ENCODE measurements at places on chromosomes 4 and X.

DNA sequence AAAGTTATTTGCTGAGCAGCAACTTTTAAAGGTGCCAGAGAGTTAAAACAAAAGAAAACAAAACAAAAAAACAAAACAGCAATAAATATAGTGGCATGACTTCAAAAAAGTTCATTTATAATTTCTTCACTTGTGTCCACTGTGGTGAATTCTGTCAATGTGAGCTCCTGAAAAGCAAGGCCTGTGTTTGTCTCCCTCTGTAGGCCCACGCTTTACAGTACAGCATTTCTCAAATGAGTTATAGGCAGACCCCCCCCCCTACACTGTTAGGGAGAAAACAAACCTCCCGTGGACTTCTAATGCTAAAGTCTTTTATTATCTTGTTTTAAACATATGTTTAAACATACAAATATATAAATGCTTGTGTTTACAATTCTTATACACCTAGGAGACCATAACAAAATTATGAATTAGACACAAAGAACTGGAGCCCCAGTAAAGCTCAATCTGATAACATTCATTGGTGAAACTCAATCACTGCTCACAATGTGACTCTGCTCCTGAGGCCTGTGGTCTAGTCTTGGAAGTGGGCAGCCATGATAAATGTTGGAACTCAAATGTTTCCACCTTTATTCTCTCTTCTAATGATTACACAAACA lies 47.0 kb upstream of the SCOC start:
- peak; percentile 15 for DNase-seq

GRCh38 chr4:104519588-104519987 lies 24.9 kb upstream of the CXXC4 start:
- no peak for DNase-seq

GRCh38 chr4:11632483-11632882 lies 203.8 kb upstream of the HS3ST1 start:
- DNase-seq: no peak

DNA sequence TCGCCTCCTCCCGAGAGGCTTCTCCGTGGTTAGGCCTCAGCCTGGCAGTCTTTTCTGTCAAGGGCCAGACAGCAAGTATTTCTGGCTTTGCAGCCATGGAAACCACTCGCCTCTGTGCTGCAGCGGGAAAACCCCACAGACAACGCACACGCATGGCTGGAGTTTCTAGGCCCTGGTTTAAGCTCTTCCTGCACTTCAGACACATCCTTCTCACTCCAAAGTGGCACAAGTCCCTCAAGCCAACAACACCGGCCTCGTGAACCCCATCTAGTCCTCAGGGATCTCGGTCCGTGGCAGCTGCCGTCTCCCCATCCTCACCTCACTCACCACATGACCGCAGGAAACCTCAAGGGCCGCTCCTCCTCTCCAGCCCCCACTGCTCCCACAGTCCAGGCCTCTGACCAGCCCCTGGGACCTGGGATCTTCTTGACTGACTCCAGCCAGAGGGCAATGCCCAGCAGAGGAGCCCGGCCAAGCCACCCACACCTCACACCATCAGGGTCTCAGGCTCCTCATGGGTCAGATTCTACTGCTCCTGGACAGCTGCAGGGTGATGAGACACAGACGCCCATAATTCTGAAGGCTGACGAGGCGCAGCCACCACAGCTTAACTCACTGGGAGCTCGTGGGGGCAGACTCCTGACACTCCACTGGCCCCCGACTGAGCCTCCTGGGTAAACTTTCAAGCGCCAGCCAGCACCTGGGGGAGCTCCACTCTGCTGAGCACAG lies 21.7 kb downstream of the LETM1 start:
- DNase-seq: no peak

GRCh38 chrX:46791927-46792809 lies 33.2 kb upstream of the SLC9A7 start:
- peak; percentile 29 for DNase-seq

DNA sequence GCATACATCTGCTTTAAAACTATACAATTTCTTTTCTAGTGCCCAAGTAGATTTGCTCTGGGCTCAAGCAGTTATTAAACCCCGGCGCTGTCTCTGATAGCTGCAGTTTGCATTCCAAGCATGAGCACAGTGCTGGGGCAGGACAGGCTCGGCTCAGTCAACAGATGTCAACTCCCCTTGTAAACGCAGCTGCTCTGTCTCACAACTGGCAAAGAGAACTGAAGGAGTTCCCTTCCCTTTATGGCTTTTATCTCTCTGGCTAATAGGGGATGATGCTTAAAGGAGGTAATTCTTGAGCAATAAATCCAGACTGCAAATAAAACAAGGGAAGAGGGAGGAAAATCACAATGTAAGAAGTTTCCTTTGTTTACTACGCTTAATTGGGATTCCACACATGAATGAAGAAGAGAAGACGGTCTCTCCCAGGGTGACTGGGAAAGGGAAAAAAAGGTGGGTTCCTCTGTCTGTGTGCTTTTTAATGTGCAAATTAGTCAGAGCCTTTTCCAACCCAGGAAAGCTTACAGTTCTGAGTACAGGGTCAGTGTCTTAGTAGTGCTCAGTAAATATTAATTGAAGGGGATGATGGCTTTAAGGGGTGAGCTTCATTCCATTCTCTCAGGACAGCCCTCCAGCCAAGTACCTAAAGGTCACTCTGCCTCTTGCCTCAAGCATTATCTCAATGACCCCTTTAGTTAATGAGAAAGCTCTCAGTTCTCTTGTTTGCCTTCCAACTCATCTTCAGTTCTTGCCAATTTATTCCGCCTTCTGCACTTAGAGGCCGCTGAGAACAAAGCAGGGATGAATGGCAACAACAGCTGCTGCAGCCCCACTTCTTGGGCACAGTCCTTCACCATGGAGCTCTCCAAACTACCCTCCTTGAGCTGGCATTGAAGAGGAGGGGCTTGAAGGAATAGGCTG lies 155.7 kb upstream of the JADE1 start:
- no peak for DNase-seq

- no peak for DNase-seq
Observed at GRCh38 chr4:54169176-54169575, 59.9 kb upstream of the PDGFRA start.

- no peak for DNase-seq
Observed at GRCh38 chr4:2833671-2834000, 10.0 kb upstream of the ADD1 start.

DNA sequence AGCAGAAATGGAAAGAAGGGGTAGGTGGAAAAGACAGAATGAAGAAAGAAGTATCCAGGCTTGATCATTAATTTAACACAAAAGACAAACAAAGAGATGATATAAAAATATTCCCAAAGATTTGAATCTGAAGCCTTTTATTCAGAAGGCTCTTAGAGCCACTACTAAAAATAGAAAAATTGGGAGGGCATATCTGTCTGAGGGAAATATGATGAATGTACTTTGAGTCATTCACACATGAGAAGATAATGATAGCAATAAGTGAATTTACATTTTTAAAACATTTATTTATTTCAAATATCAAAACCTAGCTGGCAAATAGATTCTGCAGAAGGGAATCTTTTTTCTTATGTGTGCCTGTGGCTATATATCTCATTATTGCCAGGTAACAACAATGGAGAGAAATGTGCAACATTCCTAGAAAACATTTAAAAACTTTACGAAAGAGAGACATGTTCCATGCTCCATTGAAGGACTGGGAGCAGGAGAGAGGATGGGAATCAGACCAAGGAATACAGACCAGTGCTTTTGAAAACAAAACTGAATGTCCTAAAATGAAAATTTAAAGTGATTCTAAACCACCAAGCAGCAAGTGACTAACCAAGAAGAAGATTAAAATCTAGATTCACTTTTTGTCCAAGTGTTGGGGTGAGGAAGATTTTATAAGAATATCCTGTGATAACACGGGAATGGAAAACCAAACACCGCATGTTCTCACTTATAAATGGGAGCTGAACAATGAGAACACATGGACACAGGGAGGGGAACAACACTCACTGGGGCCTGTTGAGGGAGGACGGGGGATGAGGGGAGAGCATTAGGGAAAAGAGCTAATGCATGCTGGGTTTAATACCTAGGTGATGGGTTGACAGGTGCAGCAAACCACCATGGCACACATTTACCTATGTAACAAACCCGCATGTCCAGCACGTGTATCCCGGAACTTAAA lies 41.2 kb downstream of the ANXA5 start:
- no peak for DNase-seq

GRCh38 chrX:38151441-38151840 lies 69.2 kb downstream of the SRPX start:
- DNase-seq: no peak

DNA sequence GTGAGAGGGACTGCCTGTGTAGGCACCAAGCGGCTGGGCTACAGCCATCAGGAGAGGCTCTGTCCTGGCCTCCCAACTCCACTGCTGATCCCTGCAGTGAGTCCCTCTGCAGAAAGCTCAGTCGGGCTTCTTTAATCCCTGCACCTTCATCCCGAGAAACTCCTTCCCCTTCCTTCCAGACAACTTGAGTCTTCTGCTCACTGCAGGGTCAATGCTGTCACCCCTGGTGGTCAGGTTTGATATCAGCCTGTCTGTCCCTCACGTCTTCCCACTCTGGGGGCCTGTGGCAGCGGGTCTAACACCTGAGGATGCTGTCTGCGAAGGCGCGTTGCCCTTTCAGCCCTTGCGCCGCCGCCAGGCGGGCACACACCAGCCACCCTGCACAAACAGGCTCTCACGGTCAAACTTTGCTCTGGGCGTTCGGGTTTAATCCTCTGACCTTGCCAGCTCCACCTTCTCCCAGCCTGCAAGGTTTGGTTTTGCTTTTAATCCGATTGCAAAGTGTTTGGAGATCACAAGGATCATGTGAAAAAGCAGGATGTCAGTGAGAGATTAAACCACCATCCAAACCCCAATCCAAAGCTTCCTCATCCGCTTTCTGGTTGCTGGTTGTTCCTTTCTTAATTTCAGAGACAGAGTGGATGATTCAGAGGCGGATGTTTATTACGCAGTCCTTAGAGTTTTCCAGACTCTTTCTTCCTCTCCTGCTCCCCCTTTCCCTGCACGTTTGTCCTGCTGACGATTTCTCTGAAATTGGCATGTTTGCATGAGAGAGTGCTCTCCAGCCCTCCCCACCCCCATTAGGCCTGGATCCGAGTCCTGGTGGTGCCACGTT lies 74.8 kb upstream of the SLC34A2 start:
- no peak for DNase-seq

- DNase-seq: no peak
Observed at GRCh38 chrX:12042615-12043014, 95.7 kb upstream of the FRMPD4 start.

DNA sequence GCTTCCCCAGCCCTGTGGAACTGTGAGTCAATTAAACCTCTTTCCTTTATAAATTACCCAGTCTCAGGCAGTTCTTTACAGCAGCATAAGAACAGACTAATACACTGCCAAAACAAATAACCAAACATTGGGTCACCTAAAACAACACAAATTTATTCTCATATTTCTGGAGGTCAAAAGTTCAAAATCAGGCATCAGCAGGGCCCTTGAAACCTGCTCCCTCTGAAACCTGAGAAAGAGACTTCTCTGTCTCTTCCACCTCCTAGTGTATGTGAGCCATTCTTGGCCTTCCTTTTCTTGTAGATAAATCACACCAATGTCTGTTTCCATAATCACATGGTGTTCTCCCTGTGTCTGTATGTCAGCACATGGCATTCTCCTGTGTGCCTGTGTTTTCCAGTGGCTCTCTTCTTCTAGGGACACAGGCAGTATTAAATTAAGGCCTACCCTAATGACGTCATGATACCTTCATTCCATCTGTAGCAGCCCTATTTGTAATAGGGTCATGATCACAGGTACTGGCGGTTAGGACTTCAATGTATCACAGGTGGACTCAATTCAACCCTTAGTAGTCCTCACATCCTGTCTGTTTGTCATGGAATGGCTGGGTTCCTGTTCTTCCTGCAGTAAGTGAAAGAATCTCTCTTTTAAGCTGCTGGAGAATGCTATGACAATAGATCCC lies 147.3 kb upstream of the CLNK start:
- no peak for DNase-seq

DNA sequence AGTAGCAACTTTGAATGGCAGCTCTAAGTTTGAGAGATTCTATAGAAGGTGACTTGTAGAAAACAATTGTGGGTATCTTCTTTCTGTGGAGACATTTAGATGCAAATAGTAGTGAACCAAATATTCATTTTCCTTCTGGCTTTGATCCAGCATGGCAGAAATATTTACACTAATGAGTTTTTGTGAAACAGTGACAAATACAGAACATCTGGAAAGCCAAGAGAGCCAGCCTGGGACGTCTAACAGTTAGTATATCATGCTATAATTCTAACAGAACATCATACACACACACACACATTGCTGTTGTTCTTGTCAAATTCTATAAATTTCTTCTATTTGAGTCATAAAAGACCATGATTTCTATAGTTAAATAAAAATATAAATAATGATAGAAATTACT lies 1777.9 kb downstream of the ARAP2 start:
- no peak for DNase-seq

GRCh38 chr4:148893095-148893494 lies 450.9 kb upstream of the NR3C2 start:
- DNase-seq: no peak

DNA sequence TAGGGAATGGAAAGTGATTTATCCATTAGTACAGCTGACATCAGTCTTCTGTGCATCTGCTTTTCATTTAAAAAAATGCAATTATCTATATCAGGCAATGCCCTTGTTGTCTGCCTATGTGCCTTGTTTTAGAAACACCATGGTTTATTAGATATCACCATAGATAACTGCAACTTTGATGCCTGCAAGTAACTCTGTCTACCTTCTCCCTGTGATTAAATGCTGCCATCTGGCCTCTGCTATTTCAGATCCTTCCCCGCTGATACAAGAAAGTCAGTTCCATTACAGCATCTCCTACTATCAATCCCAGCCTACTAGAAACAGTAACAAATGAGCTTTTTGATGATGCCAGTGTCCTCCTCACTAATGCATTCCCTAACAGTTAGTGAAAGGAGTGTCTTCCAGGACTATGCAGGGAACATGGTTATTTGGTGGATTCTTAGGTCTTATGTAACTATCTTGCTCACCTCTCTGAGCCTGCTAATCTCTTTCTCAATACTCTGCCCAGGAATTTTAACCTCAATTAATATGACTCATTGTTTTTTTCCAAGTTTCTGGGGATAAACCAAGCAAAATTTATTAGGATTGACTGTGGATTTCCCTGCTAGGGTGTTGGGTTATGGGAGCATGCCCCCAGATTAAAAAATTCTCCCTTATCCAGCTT lies 444.9 kb downstream of the RAPGEF2 start:
- DNase-seq: no peak

DNA sequence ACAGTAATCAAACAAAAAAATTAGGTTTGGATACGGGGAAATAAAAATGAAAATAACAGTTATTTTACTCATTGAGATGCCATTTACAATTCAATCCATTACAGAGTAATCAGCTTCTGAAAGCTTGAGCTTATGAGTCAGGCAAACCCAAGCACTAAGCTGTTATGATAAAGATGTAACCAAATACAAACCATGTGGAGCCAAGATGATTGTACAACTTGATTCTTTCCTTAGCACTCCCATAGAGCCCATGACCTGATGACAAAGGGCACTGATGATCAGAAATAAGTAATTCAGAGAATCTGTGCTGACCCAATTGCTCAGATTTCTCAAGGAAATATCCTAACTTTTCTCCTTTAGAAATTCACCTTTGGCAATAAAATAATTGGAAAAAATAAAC lies 40.5 kb upstream of the PRKG2 start:
- no peak for DNase-seq
